ENCODE measurements at places on chromosomes 3 and 15.

DNA sequence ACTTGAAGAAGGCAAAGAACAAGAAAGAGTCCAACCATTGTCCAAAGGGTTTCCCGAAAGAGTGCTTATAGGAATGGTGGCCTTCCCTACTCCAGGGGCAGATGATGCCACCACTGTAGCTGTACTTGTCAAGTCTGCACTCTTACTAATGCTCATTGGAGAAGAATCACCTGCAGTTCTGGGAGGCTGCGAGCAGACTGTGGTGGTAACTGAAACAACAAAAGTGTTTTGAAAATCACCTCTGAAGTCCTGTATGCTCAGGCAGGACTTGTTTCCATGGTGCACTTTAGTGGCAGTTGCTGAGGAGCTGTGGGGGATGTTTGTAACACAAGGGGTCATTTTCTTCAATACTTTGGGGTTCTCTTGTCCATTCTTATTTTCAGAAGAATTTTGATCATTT lies 36.0 kb downstream of the USF3 start:
- no peak for DNase-seq

- DNase-seq: no peak
Observed at GRCh38 chr15:45776772-45777171, 141.9 kb downstream of the SQOR start.

DNA sequence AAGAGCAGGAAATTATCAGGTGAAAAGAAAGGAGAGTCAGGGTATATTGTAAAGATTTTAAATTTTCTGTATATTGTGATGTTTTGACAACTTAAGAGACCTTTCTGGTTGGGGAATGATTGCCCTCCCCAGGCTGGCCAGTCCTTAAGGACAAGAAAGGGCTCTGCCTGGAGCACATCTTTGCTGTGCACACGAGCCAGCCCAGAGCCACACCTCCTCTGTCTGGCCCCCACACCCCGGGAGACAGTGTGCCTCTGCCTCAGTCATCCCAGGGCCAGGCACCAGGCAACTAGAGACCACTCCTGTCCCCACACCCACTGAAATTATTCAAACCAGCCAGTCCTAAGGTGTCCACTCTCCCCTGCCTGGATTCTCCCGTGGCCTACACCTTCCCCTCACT lies 67.1 kb downstream of the KBTBD12 start:
- DNase-seq: no peak

GRCh38 chr3:160815280-160815679 lies 59.2 kb downstream of the PPM1L start:
- no peak for DNase-seq

- no peak for DNase-seq
Observed at GRCh38 chr3:171417813-171418212, 42.4 kb downstream of the TNIK start.

Data from NCI-H774 (cell line).